Muscle of leg (tissue), 16 donors: ENCODE measurements at places on chromosomes 3 and 15. TPM values are rescaled to one million over a fixed set of nuclear protein-coding genes. Genes with fewer than 3 reads are reported as not detected.

The ZNF619 gene
- polyA plus RNA-seq: 3.4 TPM

The ANKUB1 gene
- not detected for polyA plus RNA-seq

The ESYT3 gene
- polyA plus RNA-seq: 14.5 TPM

The MKRN2OS gene
- 1.1 TPM for polyA plus RNA-seq

The MELTF gene
- 13.4 TPM for polyA plus RNA-seq

The ZNF80 gene
- 0.08 TPM for polyA plus RNA-seq

The ISLR2 gene
- polyA plus RNA-seq: 3.7 TPM

The CLDN16 gene
- polyA plus RNA-seq: 0.56 TPM

The PLIN1 gene
- 0.16 TPM for polyA plus RNA-seq
